ENCODE measurements at places on chromosomes 12 and 14. TPM values are rescaled to one million over a fixed set of nuclear protein-coding genes. Genes with fewer than 3 reads are reported as not detected.
A peak's percentile ranks its signal among the peaks of the same experiment; 100 is the strongest.

DNA sequence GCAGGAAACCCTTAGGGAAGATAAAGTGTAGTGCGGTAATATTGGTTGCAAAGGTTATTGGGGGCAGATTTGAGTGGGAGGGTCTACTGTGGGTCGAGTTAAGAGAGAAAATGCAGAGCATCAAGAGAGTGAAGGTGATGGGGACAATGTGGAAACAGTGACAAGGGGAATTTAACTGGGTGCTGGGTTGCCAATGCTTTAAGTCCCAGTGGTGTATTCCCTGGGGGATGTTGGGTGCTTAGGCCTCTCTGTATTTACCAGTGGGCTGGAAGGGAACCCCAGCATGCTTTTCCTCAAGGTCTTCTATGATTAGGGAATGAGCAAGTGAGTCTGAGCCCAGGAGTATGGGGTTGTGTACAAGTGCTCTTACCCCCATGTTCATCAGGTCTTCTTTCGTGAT, 10.6 kb downstream of the BCAT1 start:
- no peak for DNase-seq

DNA sequence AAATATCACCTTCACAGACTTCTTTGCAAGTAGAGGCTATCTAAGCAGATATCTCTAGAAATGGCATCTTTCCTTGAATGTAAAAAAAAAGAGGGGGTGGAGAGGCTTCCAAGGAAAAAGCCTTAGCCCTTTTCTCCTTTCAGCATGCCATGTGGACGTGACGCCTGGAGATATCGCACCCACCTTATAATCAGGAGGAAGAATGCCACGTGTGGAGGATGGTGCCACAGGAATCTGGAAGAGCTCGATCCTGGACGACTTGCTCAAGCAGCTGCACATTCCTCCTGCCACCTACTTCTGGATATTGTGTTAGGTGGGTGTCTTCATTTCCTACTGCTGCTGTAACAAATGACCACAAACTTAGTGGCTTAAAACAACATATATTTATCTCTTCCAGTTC, 203.6 kb downstream of the NUAK1 start:
- no peak for DNase-seq

DNA sequence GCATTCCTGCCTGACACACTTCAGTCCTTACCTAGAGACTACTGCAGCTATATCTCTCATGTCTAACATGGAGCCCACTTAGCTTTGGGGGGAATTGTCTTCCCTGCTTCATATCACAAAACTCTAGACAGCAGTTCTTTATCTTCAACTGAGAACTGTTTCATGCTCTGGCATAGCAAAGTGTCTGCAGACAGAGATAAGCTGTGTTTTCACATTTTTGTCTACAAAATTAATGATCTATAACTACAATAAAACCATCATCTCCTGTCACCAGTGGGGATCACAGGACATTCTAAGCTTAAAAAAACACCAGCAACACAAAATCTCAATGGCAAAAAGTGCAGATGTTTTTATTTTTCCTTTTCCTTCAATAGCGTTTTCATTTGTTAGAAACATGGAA, 137.1 kb upstream of the VRK1 start:
- no peak for DNase-seq

GRCh38 chr12:82414044-82414443, 55.7 kb downstream of the METTL25 start:
- no peak for DNase-seq

GRCh38 chr14:23694949-23695663, 58.9 kb downstream of the DHRS2 start:
- DNase-seq, result no peak

DNA sequence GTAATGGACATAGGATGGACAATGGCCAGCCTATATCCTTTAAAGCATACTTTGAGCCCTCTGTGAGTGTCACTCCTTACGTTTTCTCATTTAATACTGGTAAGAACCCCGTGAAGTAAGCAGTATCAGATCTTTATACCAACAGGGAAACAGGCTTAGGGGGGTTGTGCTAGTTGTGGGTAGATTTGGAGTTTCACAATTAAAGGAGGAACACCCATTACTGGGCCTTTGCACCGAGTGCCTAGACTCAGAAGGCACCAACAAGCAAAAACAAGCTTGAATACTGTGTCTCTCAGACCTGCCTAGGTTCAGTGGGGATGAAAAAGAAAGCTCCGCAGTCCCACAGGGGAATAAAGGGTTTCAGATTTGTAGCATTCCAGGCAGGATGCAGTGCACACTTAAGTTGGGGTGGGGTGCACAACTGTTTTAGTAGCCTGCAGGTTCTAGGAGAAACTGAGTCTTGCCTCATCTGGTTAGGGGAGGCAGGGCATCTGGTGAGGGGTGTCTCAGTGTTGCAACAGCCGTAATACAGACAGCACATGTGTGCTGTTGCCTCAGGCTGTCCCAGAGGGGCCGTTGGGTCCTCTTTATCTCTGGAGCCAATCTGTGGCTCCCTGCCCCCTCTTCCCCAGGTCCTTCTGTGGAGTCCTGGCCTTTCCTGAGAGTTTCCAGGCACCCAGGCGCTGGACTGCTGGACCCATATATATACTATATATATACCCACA, 51.2 kb downstream of the IRAK3 start:
- DNase-seq, result no peak

GRCh38 chr12:93127582-93128331, 198.7 kb upstream of the EEA1 start:
- DNase-seq, result peak; percentile 40

DNA sequence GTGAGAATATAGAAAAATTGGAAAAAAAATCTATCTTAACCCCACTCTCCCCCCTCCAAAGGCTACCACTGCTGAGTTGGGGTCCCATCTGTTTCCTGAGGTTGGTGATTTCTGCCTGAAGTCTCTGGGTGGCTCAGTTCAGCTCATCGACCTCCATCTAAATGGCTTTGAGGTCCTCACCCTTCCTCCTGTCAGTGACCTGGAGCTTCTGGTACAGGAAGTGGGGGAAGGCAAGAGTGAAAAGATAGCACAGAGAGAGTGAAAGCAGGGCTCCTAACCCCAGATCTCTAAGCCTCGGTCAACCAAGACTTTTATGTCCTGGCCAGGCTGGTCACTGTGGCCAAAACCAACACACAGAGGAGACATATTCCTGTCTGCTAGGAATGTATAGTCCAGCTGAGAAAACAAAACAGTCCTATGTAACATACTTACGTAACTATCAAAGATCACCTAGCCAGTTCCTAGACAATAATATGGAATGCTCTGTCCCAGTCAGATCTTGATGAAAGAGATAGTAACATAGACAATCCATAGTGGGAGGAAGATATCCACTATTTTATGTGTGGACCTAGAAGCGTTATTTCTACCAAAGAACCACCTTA, 12.3 kb upstream of the KRT73 start:
- no peak for DNase-seq

GRCh38 chr12:46357438-46358324, 14.9 kb downstream of the SLC38A2 start:
- DNase-seq, result no peak

DNA sequence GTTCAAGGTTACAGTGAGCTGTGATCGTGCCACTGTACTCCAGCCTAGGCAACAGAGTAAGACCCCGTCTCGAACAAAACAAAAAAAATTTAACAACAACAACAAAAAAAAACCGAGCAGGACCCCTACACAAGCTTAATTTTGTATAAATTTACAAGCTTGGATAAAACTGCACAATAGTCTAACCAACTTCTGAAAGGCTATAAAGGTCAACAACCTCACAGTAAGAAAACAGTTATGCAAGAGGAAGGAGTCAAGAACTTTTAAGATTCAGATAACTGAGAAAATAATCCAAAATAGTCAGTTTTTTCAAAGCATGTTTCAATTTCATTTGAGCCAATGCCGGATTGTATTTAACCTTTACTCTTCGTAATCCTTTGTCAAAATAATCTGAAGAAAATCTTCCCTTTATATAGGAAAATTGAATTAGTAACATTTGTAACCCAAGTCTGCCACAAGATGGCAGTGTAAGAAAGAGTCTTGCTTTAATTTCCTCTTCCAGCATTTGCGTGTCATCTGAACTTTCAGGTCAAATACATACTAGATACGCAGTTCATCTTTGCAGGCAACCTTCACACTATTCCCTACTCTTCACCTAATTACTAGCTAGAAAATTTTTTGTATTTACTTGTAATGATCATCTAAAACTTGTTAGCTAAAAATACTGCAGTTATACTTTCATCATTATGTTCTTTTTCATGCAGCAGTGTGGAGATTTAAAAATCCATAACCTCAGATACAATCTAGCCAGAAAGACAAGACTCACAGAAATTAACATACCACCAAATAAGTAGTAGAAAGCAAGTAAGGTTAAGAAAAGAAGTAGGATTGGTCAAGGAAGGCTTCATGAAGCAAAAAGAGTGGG, 5.8 kb downstream of the CCNB1IP1 start:
- no peak for DNase-seq

- DNase-seq, result no peak
Measured at GRCh38 chr14:31275731-31276130, 68.1 kb upstream of the HECTD1 start.

GRCh38 chr14:92993302-92993701, 70.4 kb downstream of the CHGA start:
- no peak for DNase-seq

DNA sequence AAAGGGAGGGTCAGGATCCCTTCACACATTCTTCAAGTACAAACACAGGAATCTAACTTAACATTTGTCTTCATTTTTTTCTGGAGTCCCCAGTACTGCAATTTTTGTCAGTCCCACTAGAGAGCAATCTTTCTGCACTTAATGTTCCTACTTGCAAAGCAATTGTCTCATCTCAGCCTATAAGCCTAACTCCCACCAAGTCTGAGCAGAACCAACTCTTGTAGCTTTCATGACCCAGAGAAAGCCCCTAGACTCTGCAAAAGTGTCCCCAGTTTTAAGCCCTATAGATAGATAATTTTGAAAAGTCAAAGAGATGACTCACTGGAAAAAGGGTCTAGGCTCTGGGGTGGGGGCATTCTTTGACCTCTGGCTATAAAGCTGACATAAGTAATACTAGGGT, 1.8 kb upstream of the ZBTB39 start:
- no peak for DNase-seq

GRCh38 chr12:52370926-52371608, 3.8 kb upstream of the KRT85 start:
- DNase-seq, result no peak

DNA sequence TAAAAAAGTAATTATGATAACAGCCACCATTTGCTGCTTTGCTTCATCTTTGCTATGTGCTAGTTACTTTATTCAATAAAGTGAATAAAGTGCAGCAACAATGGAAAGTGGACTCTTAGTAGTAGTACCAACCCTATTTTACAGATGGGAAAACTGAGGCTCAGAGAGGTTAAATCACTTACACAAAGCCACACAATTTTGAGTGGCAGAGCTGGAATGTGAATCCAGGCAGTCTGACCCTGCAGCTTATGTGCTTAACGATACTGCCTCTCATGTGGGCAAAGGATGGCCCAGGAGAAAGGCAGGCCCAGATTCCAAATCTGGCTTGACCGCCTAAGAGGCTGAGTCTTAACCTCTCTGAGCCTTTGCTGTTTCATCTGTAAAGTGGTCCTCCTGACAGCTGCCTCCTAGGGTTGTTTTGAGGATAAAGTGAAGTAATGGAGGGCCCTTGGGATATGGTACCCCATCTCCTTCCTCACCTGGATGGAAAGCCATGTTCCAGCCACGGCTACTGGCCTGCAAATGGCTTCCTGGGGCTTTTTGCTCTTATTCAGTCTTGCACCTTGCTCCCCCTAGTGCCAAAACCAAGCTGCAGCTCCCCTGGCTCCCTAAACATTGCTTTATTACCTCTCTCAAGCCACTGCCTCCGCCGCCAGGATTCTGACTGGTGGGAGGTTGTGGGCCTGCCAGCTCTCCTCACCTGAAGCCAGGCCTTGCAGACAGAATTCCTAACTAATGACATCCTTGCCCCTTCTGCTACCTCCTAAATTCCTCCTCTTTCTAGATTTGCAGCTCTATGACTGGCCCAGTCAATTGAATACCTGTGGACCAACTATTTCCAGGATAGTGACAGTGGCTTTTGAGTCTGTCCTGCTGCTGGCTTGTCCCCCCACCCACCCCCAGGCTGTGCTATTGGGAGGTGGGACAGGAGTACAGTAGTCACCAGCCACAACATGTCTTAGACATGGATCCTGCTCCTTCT, 283.3 kb upstream of the PWP1 start:
- DNase-seq, result peak; percentile 42

GRCh38 chr12:85329913-85330312, 49.9 kb downstream of the ALX1 start:
- no peak for DNase-seq

GRCh38 chr14:72605096-72605920, 288.6 kb downstream of the DPF3 start:
- DNase-seq, result peak; percentile 19

GRCh38 chr14:94139421-94139820, 10.0 kb upstream of the IFI27L2 start:
- no peak for DNase-seq

DNA sequence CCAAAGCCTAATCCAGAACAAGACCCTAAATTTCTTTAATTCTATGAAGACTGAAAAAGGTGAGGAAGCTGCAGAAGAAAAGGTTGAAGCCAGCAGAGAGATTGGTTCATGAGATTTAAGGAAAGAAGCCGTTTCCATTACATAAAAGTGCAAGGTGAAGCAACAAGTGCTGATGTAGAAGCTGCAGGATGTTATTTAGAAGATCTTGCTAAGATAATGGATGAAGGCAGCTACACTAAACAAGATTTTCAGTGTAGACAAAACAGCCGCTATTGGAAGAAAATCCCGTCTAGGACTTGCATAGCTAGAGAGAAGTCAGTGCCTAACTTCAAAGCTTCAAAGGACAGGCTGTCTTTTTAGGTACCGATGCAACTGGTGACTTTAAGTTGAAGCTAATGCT, 65.4 kb upstream of the AMIGO2 start:
- no peak for DNase-seq

- DNase-seq, result peak; percentile 39
Measured at GRCh38 chr12:51171884-51172514, 936 bp downstream of the TFCP2 start.

- DNase-seq, result no peak
Measured at GRCh38 chr12:118463677-118464076, 87.3 kb downstream of the SUDS3 start.

GRCh38 chr14:97705107-97705506, 907.9 kb downstream of the VRK1 start:
- no peak for DNase-seq

GRCh38 chr12:67394550-67394949, 125.4 kb downstream of the CAND1 start:
- DNase-seq, result no peak

The C1R gene
- total RNA-seq, result 211 TPM

The SLC7A8 gene
- 9.8 TPM for total RNA-seq

The PROX2 gene
- total RNA-seq, result not detected

The NFKBIA gene
- total RNA-seq, result 46.9 TPM

The TBX3 gene
- 23.0 TPM for total RNA-seq

The FGF23 gene
- total RNA-seq, result 0.47 TPM

The ARMH4 gene
- total RNA-seq, result 3.2 TPM

The KRT83 gene
- total RNA-seq, result not detected

The AVPR1A gene
- 0.19 TPM for total RNA-seq
